ENCODE measurements at places on chromosomes 4 and X. TPM values are rescaled to one million over a fixed set of nuclear protein-coding genes. Genes with fewer than 3 reads are reported as not detected.

PCYT1B gene
- total RNA-seq: 0.05 TPM

STATH gene
- not detected for total RNA-seq

PRSS12 gene
- 0.83 TPM for total RNA-seq

BRS3 gene
- not detected for total RNA-seq

LPAR4 gene
- not detected for total RNA-seq

VGLL1 gene
- total RNA-seq: not detected

SUPT20HL2 gene
- total RNA-seq: not detected

TRIM75 gene
- not detected for total RNA-seq

ERCC6L gene
- 0.08 TPM for total RNA-seq

BTC gene
- total RNA-seq: 0.20 TPM

- DNase-seq: no peak
These were observed 165.3 kb upstream of the FTHL17 start for GRCh38 chrX:31237189-31237588.

GRCh38 chr4:173526027-173526482 lies 4.0 kb downstream of the HAND2 start:
- DNase-seq: no peak

- DNase-seq: no peak
These were observed 74.7 kb downstream of the PHF8 start for GRCh38 chrX:53969540-53969939.

- DNase-seq: no peak
These were observed 33.2 kb downstream of the FGFRL1 start for GRCh38 chr4:1044469-1045192.

GRCh38 chr4:7155590-7156071 lies 36.7 kb upstream of the SORCS2 start:
- no peak for DNase-seq

DNA sequence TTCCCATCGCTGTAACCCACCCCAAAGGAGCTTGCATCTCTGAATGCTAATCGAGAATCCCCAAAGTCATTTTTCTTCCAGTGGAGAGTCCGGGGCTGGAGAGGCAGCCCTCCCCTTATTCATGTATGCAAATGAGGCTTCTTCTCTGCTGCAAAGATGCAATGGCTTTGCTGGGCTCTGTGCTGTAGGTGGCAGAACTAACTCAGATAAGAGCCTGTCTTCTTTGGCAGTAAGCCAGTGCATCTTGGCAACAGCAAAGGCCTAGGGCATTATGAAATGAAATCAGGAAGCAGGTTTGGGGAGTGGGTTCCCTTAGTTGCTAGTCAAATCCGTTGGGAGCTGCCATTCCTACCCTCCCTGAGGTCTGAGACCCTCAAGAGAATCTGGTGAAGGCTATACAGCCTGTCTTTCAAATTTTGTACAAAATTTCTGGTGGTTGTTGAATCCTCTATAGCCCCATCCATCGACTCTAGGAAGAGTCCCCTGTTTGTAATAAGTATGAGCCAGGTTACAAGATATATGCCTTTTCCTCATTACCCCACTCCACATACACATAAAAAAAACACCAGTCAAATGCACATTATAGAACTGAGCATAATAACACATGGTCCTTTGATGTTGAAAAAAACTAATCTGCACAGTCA lies 290.6 kb upstream of the TAPT1 start:
- DNase-seq: no peak

- DNase-seq: no peak
These were observed 1228.2 kb upstream of the ADGRL3 start for GRCh38 chr4:59971952-59972351.

DNA sequence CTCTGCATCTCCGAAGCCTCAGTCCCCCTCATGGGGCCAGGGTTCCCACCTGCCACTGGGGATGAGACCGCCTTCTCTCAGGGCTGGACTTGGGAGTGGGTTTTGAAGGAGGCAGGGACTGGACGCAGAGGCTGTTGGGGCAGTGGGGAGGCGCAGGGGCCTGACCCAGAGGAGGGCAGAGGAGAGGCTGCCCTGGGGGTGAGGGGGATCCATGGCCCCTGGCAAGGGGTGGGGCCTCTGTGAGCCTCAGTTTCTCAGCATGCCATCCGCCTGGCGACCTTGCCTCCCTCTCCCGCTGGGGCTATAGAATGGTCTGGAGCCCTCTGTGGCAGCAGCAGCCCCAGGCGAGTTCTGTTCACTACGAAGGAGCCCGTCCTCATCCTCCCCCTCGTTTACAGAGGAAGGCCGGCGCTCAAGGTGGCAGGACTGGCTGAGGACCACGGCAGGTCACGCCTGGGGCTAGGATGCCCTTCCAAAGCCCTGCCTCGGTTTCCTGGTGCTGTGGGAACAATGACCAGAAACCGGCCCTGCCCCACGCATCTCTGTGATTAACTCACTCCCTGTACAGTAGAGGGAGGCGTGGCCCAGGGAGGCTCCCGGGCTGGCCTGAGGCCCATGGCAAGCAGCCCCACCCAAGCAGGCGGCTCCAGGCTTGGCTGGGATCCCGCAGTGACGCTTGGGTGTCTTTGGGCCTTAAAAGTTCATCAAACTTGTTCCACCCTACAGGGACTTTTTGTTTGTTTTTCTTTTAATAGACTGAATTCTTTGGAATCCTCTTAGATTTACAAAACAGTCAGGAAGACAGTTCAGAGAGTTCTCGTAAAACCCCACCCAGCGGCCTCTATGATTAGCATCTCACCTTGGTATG lies 16.0 kb upstream of the SH3TC1 start:
- DNase-seq: peak; percentile 74

DNA sequence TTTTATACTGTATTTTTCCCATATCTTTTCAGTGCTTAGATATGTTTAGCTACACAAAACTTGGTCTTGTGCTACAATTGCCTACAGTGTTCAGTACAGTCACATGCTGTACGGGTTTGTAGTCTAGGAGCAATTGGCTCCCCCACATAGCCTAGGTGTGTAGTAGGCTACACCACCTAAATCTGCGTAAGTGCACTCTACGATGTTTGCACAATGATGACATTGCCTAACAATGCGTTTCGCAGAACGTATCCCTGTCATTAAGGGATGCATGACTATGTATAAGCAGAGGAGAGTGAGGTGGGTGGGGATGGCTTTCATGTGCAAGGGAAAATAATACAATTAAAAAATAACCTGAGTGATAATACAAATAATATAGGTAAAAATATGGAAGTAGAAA lies 131.4 kb downstream of the GBA3 start:
- DNase-seq: no peak

DNA sequence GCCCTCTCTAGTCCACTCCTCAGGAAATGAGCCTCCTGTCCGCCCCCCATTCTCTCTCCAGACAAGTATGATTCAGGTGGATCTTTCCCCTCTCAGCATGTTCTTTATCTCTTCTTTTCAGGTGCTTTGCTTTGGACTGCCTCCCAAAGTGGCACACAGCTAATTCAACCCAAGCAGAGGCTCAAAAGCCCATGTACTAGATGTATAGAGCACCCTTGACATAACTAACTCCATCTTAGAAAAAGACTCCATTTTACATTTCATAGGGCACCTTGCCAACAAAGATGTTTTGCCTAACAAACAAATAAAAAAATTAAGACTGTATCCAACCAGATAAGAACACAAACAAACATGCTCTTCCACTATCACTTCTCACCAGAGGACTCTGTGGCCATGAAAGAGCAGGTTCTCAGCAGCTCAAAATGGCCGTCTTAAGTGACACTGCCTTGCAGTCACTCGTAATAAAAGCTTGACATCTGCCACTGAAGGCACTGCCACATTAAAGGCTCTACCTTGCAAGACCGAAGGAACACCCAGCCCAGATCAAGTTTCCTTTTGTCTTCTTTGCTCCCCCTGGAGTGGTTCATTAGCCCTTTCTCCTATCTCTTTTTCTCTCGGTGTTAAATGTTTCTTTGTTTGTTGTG lies 84.9 kb upstream of the TAB3 start:
- no peak for DNase-seq

DNA sequence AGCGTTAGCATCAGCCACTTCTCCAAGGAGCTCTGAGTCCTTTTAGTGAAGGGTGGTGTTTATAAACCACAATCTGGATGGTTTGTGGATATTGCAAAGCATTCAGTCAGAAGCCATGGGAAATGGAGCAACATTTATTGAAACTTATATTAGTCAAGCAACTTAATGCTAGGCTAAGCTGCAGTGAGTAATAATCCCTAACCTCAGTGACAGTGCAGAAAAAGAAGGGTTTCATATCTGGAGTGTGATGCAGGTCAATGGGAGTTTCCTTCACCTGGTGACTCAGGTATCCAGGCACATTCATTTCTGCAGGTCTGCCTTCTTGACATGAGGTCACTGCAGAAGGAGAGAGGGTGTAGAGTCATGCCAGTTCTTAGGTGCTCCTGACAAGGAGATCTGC lies 10.4 kb upstream of the DRD5 start:
- DNase-seq: no peak

DNA sequence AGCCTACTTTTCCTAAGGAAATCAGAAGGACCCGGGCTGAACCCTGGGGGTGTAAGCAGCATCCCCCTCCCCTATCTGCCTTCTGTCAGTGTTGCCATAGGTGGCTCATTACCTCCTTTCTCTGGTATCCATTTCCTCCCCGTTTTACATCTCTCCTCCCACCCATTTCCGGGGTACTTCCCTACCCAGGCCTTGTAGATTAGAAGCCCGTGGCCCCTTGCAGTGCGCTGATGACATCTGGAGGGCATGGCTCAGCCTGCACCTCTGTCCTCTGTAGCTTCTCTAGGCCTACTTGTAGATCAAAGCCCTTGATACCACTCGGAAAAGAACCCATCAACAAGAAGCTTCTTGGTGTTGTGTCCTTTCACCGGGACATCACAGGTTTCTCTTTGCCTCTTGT lies 71.8 kb downstream of the NBDY start:
- DNase-seq: no peak

GRCh38 chr4:150572704-150573504 lies 9.0 kb upstream of the MAB21L2 start:
- DNase-seq: no peak

DNA sequence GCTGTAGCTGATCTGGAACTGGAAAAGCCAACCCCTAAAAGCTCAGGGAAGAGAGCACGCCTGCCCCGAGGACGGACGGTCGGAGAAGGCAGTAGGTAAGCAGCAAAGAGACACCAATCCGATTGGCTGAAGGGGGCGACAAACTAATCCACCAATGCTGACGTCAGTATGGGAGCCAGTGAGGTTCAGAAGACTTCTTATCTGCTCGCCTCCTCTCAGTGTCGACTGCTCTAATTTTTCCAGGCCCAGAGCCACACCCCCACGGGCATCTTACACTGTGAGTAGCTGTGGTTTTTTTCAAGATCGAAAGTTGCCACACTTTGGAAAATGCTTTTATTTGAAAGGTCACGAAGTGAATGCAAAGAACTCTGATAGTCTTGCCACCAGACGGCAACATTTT lies at the start of gene DCAF8L1:
TSS of gene DCAF8L1 (minus strand) at position 101 of the 400 bp plus-strand sequence. CDS start 115 bp downstream, outside the sequence.
- DNase-seq: no peak

DNA sequence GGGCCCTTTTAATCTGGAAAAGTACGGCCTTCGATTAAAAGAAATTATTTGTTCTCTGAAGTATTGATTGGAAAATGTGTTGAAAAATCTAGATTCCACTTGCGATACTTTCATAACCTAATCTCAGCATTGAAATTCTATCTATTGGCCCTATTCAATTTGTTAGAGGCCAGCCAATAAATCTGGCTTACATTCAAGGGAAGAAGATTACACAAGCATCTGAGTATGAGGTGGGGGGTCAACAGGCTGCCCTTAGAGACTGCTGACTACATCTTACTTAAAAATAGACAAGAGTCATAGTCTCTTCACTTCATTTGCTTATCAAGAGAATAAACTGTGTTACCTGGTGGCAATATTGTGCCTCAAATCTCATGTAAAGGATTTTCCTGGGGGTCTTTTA lies 248.0 kb upstream of the KCNIP4 start:
- no peak for DNase-seq

- DNase-seq: no peak
These were observed 23.4 kb upstream of the ENPEP start for GRCh38 chr4:110452546-110452945.

DNA sequence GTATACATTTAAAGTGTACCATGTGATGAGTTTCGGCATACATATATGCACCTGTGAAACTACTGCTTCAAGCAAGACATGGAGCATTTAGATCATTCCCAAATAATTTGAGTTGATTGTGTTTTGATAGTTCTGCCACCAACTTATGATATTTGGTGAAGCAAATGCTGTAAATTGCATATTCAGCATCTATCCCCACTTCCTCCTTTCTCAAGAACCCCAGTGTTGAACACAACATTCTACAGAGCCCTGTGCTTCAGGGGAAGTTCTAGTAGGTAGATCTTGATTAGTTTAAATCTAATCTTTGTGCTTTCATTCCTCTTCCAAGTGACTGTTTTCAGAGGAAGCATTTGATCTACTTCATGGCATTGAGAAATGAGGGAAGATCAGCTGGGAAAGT lies 5.4 kb upstream of the SHROOM3 start:
- no peak for DNase-seq

- DNase-seq: no peak
These were observed 1583.1 kb upstream of the PCDH10 start for GRCh38 chr4:131566026-131566425.

GRCh38 chr4:140851032-140851636 lies 94.9 kb upstream of the TBC1D9 start:
- no peak for DNase-seq

- DNase-seq: no peak
These were observed 6.5 kb downstream of the RNF150 start for GRCh38 chr4:141126769-141127168.

GRCh38 chr4:56622176-56622575 lies 58.9 kb downstream of the HOPX start:
- no peak for DNase-seq

DNA sequence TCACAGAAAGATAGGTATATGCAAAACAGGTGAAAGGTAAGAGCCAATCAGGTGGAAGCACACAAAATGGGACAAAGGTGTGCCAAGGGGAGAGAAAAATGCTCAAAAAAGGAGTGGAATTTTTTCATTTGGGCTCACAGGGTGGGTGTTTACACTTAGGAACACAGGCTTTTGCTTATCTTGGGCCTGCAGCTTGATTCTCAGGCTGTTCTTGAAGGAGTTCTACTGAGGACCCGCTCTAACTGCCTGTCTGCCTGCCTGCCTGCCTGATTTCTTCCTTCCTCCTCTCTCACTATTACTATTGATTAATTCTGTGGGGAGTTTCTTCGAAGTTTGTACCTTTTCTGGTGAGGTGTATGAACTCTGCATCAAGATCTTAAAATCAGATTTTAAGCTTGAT lies 120.3 kb upstream of the CTSO start:
- no peak for DNase-seq

DNA sequence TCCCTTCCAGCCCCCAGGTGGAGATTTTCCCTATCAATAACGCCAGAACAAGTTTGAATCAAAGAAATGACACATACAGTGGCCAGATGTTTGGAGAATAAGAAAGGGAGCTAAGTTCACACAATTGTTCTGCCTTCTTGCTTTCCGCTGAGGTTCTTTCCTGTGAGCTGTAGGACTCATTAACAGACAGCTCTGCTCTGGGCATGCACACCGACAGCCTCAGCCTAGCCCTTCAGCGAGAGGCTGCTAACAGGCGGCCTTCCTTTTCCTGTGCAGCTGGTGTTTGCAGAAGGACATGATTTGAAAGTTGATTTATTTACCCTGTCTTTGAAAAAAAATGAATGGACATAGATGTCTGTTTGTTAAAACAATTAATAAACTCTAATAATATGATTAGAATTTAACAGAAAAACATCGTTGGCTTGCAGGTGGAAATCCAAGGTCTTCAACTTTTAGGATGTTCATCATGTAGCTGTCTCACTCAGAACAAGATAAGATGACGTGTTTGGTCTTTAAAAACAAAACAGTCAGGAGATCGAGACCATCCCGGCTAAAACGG lies 183.3 kb downstream of the KDR start:
- no peak for DNase-seq
